ENCODE measurements at places on chromosomes 13 and 19.

DNA sequence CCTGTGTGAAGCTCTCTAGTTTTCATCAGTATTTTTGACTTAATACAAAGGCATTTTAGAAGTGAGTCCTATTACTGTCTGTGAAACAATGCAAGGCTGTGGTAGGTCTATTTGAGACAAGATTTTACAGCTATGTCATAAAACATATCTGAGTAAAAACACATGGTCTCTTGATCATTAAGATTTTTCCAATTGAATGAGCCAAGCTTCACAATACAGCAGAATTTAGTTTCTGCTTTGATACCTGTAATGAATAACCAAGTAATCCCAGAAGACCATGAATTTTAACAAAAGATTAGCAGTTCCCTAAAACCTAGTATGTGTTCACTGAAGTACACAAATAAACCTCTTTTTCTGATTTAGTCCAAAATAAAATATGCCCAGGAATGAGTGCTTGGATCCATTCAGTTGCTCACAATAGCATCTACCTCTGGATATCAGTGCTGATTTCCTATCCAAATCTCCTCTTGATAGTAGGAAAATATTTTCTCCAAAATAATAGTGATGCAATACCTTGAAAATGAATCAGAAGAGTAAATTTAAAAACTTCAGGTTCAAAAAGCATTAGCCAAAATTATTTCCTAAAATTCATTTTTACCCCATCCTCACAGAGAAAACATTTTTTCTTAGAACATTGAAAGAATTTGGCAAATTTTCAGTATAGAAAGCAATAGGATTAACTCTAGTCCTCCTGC is 533.5 kb upstream of the SGCG start:
- DNase-seq, result no peak

- no peak for DNase-seq
These were observed 87.9 kb downstream of the DIAPH3 start for GRCh38 chr13:60075850-60076249.

DNA sequence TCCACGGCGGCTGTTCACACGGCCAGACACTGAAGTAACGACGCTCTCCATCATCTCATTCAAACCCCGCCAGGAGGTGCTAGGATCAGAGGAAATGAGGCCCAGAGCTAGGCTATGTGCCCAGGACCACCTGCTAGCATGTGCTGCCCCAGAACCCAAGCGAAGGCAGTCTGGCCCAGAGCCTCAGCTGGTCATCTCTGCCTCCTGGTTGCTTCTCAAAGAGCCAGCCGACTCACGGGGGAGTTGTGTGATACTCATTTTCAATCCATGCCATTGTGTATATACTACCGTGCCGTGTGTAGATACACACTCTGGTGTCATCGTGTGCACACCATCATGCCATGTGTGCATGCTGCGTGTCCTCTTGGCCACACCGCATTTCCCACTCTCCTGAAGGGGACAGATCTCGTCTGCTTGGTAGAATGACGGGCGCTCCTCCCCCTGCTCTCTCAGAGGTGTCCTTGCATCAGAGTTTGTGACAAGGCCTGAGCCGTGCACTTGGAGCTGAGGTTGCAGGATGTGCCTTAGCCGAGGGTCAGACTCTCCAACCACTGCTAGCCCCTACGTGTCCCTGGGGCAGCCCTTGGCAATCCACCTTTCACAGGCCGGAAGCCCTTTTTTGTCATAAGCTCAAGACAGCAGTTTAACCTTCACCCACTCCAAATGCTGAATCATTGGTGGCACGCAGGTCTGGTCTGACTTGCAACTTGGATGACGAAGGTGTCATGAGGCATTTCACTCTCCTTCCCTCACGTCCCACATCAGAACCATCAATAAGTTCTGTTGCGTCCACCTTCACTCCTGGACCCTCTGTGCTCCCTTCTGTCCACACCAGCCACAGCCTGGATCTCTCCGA is 130.4 kb downstream of the CRYL1 start:
- no peak for DNase-seq

DNA sequence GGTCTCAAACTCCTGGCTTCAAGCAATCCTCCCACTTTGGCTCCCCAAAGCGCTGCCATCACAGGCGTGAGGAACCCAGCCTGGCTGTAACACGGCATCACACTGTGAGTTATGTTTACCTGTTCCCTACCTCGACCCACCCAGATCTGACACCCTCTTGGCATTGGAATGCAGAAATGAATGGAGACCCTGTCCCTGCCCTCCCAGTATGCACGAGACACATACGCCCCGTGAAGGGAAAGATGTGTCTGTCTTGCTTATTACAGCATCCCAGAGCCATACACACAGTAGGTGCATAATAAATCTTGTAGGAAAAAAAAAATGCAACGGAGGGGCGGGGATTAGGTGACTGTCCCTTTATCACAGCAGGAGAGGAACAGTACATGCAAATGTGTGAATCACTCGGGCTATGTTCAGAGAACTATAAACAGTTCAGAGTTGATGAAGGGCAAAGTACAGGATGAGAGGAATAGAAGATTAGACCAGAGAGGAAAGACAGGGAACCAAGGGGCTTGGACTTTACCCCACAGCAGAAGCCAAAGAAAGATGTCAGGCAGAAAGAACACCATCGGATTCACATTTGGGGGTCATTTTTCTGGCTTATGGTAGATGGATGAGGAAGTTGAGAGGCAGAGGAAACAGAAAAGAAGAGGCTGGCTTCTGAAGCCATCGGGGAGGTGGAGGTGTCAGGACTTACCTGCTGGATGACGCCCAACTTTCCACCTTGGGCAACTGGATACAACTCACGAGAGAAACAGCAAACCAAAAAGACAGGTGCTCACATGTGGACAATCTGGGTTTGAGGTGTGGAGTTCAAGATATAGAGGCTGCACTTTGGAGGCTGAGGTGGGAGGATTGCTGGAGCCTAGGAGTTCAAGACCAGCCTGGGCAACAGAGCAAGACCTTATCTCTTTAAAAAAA is 94.3 kb downstream of the INSR start:
- DNase-seq, result no peak

DNA sequence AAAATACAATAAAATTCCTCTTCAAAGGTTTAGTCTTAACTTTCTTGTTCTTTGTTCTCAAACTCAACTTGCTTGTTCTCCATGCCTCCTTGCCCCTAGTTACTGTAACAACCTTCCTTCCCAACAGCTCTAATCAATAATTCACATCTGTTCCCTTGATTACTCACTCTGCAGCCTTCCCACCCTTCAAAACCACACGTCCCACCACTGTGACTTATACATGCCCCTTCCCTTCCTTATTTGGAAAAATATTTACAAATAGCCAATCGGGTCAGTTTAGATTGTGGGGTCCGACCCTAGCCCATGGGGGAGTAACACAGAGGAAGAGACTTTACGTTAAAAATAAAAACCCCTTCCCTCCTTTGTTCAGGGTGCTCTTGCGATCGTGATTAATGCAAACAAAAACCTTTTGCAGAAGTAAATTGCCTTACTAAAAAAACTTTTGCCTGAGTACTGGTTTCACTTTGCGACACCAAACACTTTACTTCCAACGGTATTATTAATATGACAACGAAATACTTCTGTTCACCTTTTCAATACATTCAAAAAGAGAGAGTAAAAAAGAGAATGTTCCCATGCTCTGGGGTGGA is 512 bp upstream of the ZNF93 start:
- DNase-seq, result peak; percentile 62

DNA sequence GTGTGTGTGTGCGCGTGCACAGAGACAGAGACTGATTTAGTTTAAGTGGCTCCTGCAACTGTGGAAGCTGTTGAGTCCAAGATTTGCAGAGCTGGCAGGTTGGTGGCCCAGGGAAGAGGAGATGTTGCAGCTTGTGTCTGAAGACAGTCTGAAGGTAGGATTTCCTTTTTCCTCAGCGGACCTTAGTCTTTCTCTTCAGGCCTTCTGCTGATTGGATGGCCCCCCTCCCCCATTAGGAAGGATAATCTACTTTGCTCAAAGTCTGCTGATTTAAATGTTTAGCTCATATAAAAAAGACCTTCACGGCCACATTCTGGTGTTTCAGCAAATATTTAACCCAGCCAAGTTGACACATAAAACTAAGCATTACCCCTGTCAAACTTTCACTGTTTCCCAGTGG is 84.3 kb downstream of the SLC15A1 start:
- no peak for DNase-seq

DNA sequence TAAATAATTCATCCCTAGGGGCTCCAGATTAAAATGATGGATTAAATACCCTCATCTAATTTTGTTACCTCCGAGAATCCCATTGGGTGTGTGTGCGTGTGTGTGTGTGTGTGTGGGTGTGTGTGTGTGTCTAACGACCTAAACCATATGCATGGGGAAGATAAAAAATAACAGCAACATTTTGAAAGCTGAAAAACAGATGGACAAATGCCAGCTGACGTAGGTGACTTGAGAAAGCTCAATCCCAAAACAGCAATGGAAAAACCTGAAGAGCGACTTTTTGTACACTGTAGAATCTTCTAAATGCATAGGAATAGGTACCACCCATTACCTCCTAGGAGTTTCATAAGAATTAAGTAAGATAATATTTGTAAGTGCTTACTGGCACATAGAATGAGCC is 8.7 kb upstream of the RPL21 start:
- DNase-seq, result no peak

DNA sequence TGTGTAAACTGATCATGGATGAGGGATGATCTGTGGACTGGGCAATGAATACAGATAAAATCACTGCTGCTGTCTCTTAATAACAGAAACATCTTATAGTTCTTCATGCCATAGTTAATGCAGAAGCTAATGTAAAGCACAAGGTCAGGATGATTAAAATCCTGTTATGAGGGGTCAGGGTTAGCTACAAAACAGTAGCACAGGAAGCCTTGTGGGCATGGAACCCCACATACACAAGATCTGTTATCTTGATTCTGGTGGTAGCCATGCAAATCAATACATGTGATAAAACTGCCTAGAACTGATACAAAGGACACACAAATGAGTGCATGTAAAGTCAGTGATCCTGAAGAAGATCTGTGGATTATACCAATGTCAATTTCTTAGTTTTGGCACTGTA is 96.4 kb downstream of the KLF12 start:
- DNase-seq, result no peak

DNA sequence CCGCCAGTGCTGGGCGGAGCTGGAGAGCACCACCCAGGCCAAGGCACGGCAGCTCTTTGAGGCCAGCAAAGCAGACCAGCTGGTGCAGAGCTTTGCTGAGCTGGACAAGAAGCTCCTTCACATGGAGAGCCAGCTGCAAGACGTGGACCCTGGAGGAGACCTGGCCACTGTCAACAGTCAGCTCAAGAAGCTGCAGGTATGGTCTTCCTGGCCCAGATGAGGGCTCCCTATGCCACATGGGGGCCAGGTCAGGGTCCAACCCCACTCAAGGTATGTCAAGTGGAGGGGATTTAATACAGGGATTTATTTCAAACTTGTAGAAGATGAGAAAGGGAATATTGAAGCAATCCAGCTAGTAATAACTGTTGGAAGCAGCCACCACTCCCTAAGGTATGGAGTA is 42.5 kb upstream of the SHKBP1 start:
- no peak for DNase-seq

DNA sequence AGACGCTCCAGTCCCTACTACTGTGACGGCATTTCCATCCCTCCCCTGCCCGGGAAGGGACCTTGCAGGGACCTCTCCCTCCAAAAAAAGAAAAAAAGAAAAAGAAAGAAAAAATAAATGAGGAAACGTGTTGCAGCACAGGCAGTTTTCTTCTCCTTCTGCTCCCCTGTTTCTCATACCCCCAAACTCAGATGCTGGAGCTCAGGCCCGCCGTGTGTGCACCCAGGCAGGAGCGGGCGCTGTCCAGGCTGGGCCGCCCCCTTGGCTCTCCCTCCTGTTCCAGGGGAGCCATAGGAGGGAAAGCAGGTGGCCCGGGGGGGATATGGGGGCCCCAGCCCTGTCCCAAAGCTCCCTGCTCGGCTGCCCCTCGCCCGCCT is 5.8 kb downstream of the YIPF2 start:
- no peak for DNase-seq

DNA sequence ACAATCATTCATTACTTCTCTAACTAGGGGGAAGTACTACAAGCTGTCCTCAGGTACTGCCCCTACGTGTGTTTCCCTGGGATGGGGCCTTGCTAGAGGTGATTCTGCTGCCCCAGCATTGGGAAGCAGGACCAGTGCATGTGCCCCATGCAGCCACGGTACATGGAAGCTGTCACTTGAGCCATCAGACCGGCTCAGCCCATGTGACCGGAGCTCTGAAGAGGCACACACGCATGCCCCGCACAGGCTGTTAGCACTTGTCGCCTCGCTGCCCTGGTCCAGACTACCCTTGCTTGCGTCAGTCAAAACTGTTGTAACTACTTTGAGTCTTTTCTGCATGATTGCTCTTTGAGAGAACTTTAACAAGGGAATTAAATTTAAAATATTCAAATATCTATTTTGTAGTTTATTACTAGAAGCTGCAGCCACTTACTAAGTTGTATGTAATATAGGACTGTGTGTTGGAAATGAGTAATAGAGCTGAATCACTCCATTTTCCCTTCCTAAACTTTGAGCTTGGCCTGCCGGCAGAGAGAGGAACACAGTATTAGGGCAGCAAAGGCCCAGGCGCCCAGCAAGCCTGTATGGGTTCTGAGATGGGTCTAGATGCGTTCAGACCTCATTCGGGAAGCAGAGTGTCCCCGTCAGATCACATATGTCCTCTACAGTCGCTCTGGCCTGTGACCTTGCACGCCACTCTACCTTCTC is 42.2 kb downstream of the DHRS12 start:
- no peak for DNase-seq

- DNase-seq, result no peak
These were observed 7.0 kb upstream of the SPACA6 start for GRCh38 chr19:51686171-51686570.

GRCh38 chr13:51066091-51066831 is 44.8 kb downstream of the C13orf42 start:
- no peak for DNase-seq

- DNase-seq, result no peak
These were observed 37.6 kb upstream of the MAB21L1 start for GRCh38 chr13:35514061-35514477.

- DNase-seq, result no peak
These were observed 15.0 kb upstream of the SLC35E1 start for GRCh38 chr19:16586991-16587832.

- peak; percentile 84 for DNase-seq
These were observed 8.6 kb upstream of the CEACAM6 start for GRCh38 chr19:41746593-41747227.

DNA sequence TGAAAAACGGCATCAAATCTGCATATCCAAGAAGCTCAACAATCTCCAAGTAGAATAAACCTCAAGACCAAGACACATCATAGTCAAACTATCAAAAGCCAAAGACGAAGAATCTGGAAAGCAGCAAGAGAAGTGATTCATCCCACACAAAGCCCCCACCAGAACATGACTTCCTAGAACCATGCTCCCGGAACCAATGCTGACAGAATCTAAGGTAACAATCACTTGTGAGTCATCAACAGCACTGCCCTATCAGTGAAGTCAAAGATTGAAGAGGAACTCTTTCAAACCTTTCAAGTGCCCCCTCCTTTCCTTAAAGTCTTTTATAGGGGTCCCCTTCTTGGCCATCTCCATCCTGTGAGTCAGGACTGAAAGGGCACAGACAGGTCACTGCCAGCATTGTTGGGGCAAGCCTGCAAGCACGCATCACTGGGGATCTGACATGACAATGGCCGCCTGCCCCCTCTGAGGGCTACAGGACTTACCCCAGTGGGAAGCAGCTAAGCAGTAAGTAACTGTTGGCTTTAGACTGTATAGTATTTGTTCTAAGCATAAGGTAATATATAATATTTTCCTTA is at the start of gene CCDC70:
CCDC70 (plus strand) TSS at position 247 of the 578 bp plus-strand sequence. CDS start 3,443 bp downstream, outside the sequence.
- no peak for DNase-seq

GRCh38 chr13:84096216-84096615 is 213.9 kb upstream of the SLITRK1 start:
- no peak for DNase-seq
